ENCODE measurements at places on chromosomes 3 and 15.

DNA sequence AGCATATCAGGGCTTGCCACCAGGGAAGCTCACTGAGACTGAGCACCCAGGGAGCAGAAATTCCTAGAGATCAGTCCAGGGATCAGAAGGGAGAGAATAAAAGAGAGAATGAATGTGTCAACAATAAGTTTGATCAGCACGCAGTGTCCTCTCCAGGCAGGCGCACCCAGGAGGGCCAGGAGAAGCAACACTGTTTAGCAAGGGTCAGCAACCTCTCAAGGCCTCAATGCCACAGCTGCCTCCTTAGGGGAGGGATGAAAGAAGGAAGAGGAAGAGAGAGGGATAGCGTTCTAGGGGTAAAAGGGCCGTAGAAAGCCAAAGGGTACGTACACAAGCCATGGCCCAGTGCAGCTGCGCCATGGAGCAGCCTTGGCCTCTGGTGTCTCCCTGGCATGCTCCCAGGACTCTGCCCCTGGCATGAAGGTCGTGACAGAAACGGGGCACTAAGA lies 399.8 kb downstream of the SHQ1 start:
- H3K4me3 ChIP-seq = no peak overlapping the region
- DNase-seq = no peak
- H3K27me3 ChIP-seq = no peaks in the 10 kb centered on the region

GRCh38 chr3:17969985-17970568 lies 227.6 kb upstream of the TBC1D5 start:
- no peak for DNase-seq
- H3K27me3 ChIP-seq = no peaks in the 10 kb centered on the region
- peaks cover 11% of the 10 kb centered on the region for H3K4me1 ChIP-seq
- no peak overlapping the region for H3K27ac ChIP-seq
- H3K4me3 ChIP-seq = no peak overlapping the region
- no peaks in the 10 kb centered on the region for H3K36me3 ChIP-seq

- peaks cover 70% of the 10 kb centered on the region for H3K4me1 ChIP-seq
- no peaks in the 10 kb centered on the region for H3K36me3 ChIP-seq
- peak within 1 kb of the TSS; percentile 50 for H3K4me3 ChIP-seq
- peak within 1 kb of the TSS; percentile 86 for H3K27ac ChIP-seq
Measured at GRCh38 chr3:151873398-151873797, at the start of gene SUCNR1. Gene SUCNR1, plus strand, starts transcription at chr3:151873643. Its CDS starts 6,250 bp downstream, at chr3:151879893.

DNA sequence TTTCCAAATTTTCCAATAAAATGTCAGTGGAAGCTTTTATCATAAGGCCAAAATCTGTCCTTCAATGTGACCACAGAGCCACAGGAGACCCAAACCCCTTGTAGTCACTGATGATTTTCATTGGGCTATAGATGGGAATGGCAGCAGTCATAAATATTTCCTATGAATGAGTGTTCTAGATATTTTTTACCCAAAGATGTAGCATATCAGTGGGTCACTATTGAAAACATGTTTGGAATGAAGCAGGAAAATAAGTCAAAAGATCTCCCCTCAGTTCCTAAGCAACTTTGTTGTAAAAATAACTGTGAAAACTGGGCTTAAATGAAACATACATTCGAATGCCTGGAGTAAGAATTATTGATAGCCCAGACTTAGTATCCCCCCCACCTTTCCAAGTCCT lies 49.0 kb downstream of the NKIRAS1 start:
- no peak for DNase-seq
- H3K4me3 ChIP-seq = no peak overlapping the region
- no peaks in the 10 kb centered on the region for H3K36me3 ChIP-seq
- H3K27ac ChIP-seq = no peak overlapping the region
- H3K27me3 ChIP-seq = no peaks in the 10 kb centered on the region
- H3K4me1 ChIP-seq = peaks cover 1% of the 10 kb centered on the region

- no peak overlapping the region for H3K4me3 ChIP-seq
- peaks cover 7% of the 10 kb centered on the region for H3K36me3 ChIP-seq
- peak overlapping the region; percentile 40 for H3K27ac ChIP-seq
- H3K27me3 ChIP-seq = no peaks in the 10 kb centered on the region
Measured at GRCh38 chr15:93028632-93029213, 60.3 kb downstream of the RGMA start.

- no peak overlapping the region for H3K27ac ChIP-seq
- H3K4me1 ChIP-seq = no peaks in the 10 kb centered on the region
- DNase-seq = no peak
- H3K27me3 ChIP-seq = no peaks in the 10 kb centered on the region
- no peak overlapping the region for H3K4me3 ChIP-seq
Measured at GRCh38 chr3:146561879-146562278, 17.5 kb upstream of the PLSCR1 start.

- H3K4me3 ChIP-seq = peak overlapping the region; percentile 96
- peaks cover 6% of the 10 kb centered on the region for H3K36me3 ChIP-seq
- H3K27me3 ChIP-seq = no peaks in the 10 kb centered on the region
- H3K27ac ChIP-seq = peak overlapping the region; percentile 98
- H3K4me1 ChIP-seq = peaks cover 21% of the 10 kb centered on the region
Measured at GRCh38 chr15:82810061-82810889, 847 bp downstream of the WHAMM start.

DNA sequence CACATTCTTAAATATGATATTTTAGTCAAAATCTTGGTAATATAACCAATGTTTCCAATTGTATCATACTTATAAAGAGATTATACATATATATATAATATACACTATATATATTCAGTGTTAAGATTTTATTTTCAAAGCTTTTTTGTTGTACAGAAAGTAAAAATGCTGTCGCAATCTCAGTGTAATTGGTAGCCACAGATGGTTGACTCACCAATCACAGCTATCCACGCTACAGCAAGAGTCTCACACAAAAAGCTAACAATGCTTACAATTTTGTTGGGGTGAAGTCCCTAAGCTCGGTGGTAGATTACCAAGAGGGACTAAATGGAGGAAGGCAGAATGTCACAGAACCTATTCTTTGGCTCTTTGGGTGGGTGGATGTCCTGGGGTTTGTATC lies 16.9 kb upstream of the CFAP161 start:
- no peak overlapping the region for H3K27ac ChIP-seq
- peaks cover 9% of the 10 kb centered on the region for H3K4me1 ChIP-seq
- peaks cover 3% of the 10 kb centered on the region for H3K27me3 ChIP-seq
- DNase-seq = no peak
- no peaks in the 10 kb centered on the region for H3K36me3 ChIP-seq

DNA sequence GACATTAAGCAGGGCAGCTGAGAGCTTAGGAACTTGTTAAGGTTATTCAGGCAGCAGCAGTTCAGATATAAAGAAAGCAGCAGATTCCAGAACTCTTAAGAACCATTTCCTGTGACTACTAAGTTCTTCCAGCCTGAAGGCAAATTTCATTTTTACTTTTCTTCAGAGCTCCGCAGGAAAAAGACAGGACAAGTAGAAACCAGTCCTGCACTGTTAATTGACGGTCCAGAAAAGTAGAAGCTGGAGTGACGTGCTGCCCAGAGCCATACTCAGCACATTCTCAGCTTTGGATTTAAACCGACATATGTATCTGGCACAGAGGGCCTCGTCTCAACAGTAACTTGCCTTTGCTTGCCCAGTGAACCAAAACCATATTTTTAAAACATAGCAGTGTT lies 219.4 kb upstream of the STRIT1 start:
- H3K27ac ChIP-seq = no peak overlapping the region
- no peaks in the 10 kb centered on the region for H3K36me3 ChIP-seq
- no peaks in the 10 kb centered on the region for H3K4me1 ChIP-seq
- H3K27me3 ChIP-seq = no peaks in the 10 kb centered on the region

DNA sequence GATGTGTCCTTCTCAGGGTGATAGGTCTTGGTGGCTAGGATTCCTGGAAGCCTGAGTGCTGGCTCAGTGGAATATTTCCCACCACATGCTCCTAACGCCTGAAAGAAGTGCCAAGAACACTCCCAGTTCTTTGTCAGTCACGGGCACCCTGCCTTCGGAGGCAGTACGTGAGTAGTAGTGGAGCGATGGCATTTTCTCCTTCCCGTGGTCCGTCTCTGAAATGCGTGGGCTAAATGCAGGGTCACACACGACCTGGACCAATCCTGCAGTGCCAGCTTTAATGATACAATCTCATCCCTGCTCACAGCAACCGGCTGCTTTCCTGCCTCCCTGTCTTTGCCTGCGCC lies 14.5 kb downstream of the H1-8 start:
- H3K27me3 ChIP-seq = no peaks in the 10 kb centered on the region
- H3K36me3 ChIP-seq = peaks cover 7% of the 10 kb centered on the region
- H3K4me1 ChIP-seq = peaks cover 65% of the 10 kb centered on the region
- no peak overlapping the region for H3K4me3 ChIP-seq
- DNase-seq = no peak

- no peak overlapping the region for H3K27ac ChIP-seq
- no peaks in the 10 kb centered on the region for H3K36me3 ChIP-seq
- H3K4me3 ChIP-seq = no peak overlapping the region
Measured at GRCh38 chr15:86776145-86776544, 696.5 kb downstream of the AGBL1 start.

DNA sequence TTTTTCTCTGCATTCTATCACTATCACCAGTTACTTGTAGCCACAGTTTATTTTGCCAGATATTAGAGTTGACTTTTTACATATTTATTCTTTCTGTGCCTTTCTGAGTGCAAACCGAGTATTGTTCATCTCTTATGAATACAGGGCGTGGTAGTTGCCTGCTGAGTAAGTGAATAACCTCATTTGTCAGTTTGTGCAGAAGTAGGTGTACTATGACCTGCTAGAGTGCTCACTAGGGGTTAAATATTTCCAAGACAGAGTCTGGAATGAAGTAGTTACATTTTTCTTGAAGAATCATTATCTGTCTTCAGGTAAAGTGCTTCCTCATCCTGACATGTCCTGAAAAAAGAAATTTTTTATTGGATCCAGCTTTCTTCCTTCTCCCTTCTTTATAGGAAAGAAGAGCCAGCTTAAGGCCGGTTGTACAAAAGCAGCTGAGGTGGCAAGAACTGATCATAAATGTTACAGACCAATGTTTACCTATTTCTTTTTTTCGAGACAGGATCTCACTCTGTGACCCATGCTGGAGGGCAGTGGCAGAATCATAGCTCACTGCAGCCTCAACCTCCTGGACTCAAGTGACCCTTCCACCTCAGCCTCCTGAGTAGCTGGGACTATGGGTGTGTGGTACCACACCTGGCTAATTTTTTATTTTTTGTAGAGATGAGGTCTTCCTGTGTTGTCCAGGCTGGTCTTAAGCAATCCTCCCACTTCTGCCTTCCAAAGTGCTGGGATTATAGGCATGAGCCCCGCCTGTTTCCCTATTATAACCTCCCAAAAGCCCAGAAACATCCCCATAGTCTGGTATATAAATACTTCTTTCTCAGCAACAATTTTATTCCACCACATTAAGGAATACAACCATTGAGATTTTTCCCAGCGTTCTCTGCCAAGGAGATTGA lies 182.5 kb downstream of the TPRG1 start:
- DNase-seq = no peak
- no peaks in the 10 kb centered on the region for H3K4me1 ChIP-seq

- DNase-seq = peak; percentile 14
- H3K36me3 ChIP-seq = peaks cover 27% of the 10 kb centered on the region
- H3K4me1 ChIP-seq = no peaks in the 10 kb centered on the region
- no peak overlapping the region for H3K27ac ChIP-seq
- no peak overlapping the region for H3K4me3 ChIP-seq
Measured at GRCh38 chr3:142319094-142319493, 93.7 kb upstream of the GK5 start.

GRCh38 chr3:134446800-134447199 lies 39.0 kb downstream of the ANAPC13 start:
- H3K27me3 ChIP-seq = no peaks in the 10 kb centered on the region
- H3K4me1 ChIP-seq = peaks cover 5% of the 10 kb centered on the region
- no peak overlapping the region for H3K27ac ChIP-seq

- no peaks in the 10 kb centered on the region for H3K4me1 ChIP-seq
- H3K4me3 ChIP-seq = no peak overlapping the region
- H3K27ac ChIP-seq = no peak overlapping the region
- peak; percentile 38 for DNase-seq
- peaks cover 26% of the 10 kb centered on the region for H3K36me3 ChIP-seq
- no peaks in the 10 kb centered on the region for H3K27me3 ChIP-seq
Measured at GRCh38 chr3:33417066-33417673, 23.0 kb downstream of the UBP1 start.

- no peak for DNase-seq
- H3K27me3 ChIP-seq = no peaks in the 10 kb centered on the region
- no peak overlapping the region for H3K27ac ChIP-seq
Measured at GRCh38 chr3:54215521-54215920, 93.2 kb downstream of the CACNA2D3 start.

DNA sequence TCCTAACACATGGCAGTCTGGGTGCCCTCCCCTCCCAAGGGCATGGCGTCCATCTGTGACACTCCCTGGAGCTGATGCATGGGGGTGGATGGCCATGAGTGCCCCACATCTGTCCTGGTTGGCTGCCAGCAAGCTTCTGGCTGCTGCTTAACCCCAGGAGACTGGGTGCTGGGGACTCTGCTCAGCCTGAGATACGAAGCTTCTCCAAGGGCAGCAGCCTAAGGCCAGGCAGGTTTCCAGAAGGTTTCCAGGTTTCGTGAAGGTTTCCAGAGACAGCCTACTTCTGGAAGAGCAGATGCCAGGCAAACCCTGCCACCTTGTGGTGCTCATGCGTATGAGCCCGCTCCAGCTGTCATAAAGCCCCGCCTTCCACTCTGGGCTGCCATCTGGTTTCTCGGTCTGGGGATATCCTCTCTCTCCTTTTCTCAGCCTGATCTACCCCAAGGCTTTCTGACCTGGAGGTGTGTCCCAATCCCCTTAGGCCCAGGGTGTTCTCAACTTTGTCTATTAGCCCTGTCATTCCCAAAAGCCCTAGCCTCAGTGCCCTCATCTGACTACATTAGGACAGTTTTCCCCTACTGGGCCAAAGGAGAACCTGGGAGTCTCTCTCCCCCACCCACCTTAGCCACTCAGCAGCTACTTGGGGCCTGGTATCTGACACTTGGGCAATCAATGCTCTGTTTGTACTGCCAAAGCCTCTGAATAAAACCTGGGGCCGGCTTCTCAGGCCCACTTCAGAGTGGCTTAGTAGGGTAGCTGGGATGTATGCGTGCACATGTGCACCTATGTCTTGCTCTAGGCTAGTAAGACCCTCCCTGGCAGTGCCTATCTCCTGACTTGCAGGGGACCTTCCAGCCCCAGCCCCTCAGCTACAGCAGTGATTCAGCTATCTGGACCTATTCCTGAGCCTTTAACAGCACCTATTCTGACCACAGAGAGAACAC lies 12.0 kb downstream of the MRPL46 start:
- peak; percentile 80 for DNase-seq
- H3K27ac ChIP-seq = no peak overlapping the region
- H3K4me3 ChIP-seq = no peak overlapping the region
- no peaks in the 10 kb centered on the region for H3K27me3 ChIP-seq

DNA sequence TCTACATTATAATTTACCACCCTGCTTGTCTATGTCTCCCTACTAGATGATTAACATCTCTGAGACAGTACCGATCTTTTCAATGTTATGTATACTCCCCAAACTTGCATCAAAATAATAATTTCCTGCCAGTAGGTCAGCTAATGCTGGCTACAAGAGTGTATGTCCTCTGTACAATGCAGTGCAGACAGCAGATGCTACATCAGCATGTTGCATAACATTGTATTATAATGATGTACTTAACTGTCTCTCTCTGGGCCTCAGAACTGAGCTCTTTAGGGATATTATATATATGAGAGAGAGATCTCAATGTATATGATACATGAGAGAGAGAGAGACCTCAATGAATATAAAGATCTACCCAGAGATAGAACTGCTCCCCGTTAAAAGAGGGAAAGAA lies 456.6 kb downstream of the SHQ1 start:
- no peaks in the 10 kb centered on the region for H3K27me3 ChIP-seq
- peaks cover 5% of the 10 kb centered on the region for H3K4me1 ChIP-seq
- H3K4me3 ChIP-seq = no peak overlapping the region
- no peak overlapping the region for H3K27ac ChIP-seq

- no peak overlapping the region for H3K4me3 ChIP-seq
- DNase-seq = peak; percentile 6
- no peaks in the 10 kb centered on the region for H3K36me3 ChIP-seq
- peak overlapping the region; percentile 43 for H3K27ac ChIP-seq
Measured at GRCh38 chr3:24299806-24300626, 194.6 kb downstream of the THRB start.
